ENCODE measurements at places on chromosomes 12 and 14.

DNA sequence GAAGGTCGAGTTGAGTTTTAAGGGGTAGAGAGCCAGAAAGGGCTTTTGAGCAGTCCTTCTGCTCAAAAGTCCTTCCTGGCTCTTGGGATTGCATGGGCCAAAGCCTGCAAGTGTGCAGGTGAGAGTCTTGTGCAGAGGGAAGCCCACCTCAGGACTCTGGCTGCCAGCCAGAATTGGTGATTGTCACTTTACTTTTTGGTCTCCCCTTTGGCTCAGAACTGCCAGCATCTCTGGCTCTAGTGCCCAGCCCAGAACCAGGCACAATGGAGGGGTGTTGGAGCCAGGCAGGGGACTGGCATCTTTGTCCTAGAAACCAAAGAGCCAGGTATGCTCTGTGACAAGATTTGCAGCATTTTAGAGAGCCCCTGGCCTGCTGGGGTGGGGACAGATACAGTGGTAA, 23.5 kb downstream of the FAM222A start:
- DNase-seq: no peak

- DNase-seq: no peak
Measured at GRCh38 chr12:122141911-122142725, 31.9 kb downstream of the IL31 start.

GRCh38 chr12:16984484-16984883, 378.5 kb upstream of the LMO3 start:
- no peak for DNase-seq

DNA sequence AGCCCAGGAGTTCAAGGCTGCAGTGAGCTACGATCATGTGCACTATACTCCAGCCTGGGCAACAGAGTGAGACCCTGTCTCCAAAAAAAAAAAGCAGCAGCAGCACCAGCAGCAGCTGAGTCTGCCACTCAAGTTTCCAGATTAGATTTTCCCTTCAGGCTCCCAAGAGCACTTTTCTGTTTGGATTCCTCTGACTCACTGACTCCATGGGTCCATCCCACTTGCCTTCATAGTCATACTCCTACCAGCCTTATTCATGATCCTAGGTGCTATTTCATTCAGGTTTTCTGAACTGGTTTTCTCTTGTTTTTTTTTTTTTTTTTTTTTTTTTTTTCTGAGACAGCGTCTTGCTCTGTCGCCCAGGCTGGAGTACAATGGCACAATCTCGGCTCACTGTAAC, 6.8 kb upstream of the TWF1 start:
- DNase-seq: no peak
